ENCODE measurements at places on chromosomes 5 and 9. TPM values are rescaled to one million over a fixed set of nuclear protein-coding genes. Genes with fewer than 3 reads are reported as not detected.

GRCh38 chr5:43973318-43973717, 370.3 kb downstream of the NNT start:
- H3K4me3 ChIP-seq, result no peak overlapping the region
- no peaks in the 10 kb centered on the region for H3K4me1 ChIP-seq
- H3K36me3 ChIP-seq, result no peaks in the 10 kb centered on the region
- DNase-seq, result no peak
- no peak overlapping the region for H3K27ac ChIP-seq

The DAB2IP gene
- 56.3 TPM for total RNA-seq

- peaks cover 72% of the 10 kb centered on the region for H3K27me3 ChIP-seq
- H3K4me1 ChIP-seq, result peaks cover 33% of the 10 kb centered on the region
- no peak overlapping the region for H3K27ac ChIP-seq
- H3K4me3 ChIP-seq, result no peak overlapping the region
- DNase-seq, result peak; percentile 76
- no peaks in the 10 kb centered on the region for H3K36me3 ChIP-seq
Measured at GRCh38 chr5:174323878-174324281, 278.4 kb downstream of the NSG2 start.

GRCh38 chr9:113948891-113949570, 72.9 kb downstream of the ZNF618 start:
- H3K4me3 ChIP-seq, result no peak overlapping the region
- DNase-seq, result no peak
- H3K27ac ChIP-seq, result no peak overlapping the region
- no peaks in the 10 kb centered on the region for H3K27me3 ChIP-seq

DNA sequence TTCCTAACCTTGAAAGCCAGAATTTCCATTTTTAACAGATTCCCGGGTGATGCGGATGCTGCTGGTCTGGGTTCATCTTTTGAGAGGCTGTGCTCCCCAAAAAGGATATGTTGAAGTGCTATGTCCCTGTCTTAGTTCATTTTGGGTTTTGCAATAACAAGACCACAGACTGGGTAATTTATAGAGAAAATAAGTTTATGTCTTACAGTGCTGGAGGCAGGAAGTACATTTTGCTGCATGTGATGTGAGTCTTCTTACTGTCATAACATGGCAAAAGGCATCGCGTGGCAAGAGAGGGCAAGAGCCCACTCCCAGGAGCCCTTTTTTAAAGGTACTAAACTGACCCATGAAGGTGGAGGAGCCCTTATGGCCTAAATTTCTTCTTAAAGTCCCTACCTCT, 114.1 kb downstream of the DAPK1 start:
- H3K4me1 ChIP-seq, result peaks cover 57% of the 10 kb centered on the region
- H3K27ac ChIP-seq, result no peak overlapping the region
- H3K27me3 ChIP-seq, result no peaks in the 10 kb centered on the region
- peaks cover 26% of the 10 kb centered on the region for H3K36me3 ChIP-seq
- no peak for DNase-seq
- no peak overlapping the region for H3K4me3 ChIP-seq

DNA sequence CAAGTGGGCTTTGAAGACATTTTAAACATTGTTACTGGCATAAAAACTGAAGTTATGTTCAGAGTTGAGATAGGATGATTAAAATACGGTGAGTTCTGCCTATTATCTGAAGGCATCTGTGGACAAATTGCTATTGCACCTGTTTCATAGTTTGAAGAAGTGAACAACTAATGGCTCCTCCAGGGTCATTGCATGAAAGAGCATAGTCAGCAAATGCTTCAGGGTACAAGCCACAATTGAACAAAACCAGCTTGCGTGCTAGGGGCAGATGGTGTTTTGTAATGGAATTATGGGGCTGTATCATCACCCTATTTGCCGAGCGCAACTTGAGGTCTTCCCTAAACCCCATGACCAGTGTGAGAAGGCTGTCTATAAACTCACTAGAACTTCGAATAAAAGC, 369.1 kb downstream of the MTRR start:
- no peaks in the 10 kb centered on the region for H3K27me3 ChIP-seq
- no peak overlapping the region for H3K27ac ChIP-seq
- no peak overlapping the region for H3K4me3 ChIP-seq
- no peak for DNase-seq

DNA sequence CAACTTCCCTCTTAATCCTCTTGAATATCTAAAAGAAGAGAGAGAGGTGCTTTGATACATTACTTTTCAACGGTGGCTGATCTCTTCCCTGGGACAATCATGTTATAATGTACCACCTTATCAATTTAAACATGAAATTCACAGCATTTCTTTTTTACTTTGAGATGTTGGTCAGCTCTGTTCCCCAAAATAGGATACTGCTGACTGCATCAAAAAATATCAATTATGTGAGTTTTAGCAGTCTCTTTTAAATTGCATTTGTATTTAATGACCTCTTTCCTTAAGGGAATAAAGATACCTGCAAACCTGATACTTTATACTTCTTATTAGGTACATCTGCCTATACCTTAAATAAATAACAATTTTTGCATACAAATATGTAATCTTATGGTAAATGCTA, 58.4 kb upstream of the MARCHF11 start:
- H3K27ac ChIP-seq, result no peak overlapping the region
- no peak overlapping the region for H3K4me3 ChIP-seq
- no peak for DNase-seq
- no peaks in the 10 kb centered on the region for H3K4me1 ChIP-seq
- peaks cover 27% of the 10 kb centered on the region for H3K27me3 ChIP-seq

DNA sequence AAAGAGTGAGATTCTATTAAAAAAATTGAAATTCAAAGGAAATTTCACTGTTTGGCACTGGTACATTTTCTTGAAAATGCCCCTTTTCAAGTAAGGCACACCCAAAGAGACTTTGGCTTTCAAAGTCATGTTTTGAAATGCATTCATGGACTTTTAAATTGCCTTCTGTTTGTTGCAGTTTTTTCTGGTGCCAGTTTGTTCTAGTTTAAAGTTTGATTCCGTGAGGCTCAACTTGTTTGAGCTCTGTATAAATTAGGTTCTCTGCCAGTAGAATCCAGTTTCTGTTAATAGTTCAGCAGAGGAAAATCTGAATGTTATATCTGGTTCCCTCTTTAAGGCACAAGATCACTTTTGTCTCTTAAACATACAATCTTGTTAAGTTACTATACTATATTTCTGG, 16.4 kb downstream of the ATP6V0E1 start:
- no peak overlapping the region for H3K4me3 ChIP-seq
- H3K27ac ChIP-seq, result no peak overlapping the region
- H3K36me3 ChIP-seq, result peaks cover 39% of the 10 kb centered on the region
- peaks cover 20% of the 10 kb centered on the region for H3K4me1 ChIP-seq
- H3K27me3 ChIP-seq, result no peaks in the 10 kb centered on the region
- DNase-seq, result no peak

- H3K27ac ChIP-seq, result no peak overlapping the region
- no peaks in the 10 kb centered on the region for H3K27me3 ChIP-seq
- DNase-seq, result no peak
- peaks cover 9% of the 10 kb centered on the region for H3K36me3 ChIP-seq
- peaks cover 18% of the 10 kb centered on the region for H3K4me1 ChIP-seq
Measured at GRCh38 chr5:96691503-96692303, 29.5 kb downstream of the CAST start.

DNA sequence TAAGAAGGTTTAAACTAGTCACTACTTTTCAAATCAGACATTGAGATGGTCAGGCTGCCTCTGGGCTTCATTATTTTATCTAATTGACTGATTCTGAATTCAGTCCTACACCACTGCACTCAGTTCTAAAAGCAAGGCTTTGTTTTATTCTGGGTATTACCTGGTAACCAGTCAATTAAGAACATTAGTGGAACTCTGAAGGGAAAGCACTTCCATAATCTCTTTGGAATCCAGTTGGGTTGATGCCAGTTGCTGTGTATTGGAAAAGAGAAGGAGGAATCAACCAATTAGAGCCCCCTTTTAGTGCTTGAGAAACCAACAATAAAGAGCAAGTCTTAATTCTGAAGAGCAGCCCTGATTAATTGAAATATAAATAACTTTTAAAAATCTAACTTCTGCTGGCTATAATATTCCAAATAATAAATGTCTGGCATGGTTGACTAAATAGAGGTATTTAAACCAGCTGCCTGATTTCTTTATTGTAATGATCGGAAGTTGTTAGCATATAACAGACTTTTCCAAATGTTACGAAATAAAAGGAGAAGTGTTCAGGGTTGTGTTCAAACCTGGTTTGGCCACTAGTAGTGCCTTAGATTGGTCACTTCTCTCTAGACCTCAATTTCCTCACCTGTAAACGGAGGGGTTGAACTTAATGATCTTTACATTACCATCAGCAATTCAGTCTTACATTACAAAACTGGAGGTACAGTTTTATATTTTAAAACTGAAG, 32.0 kb downstream of the CPEB4 start:
- H3K27ac ChIP-seq, result no peak overlapping the region
- H3K4me3 ChIP-seq, result no peak overlapping the region
- DNase-seq, result no peak
- H3K4me1 ChIP-seq, result peaks cover 29% of the 10 kb centered on the region
- no peaks in the 10 kb centered on the region for H3K27me3 ChIP-seq

The DBH gene
- total RNA-seq, result not detected

The PJA2 gene
- total RNA-seq, result 81.0 TPM

The HNRNPA0 gene
- 42.3 TPM for total RNA-seq

GRCh38 chr9:19976226-19976625, 187.4 kb upstream of the SLC24A2 start:
- H3K4me3 ChIP-seq, result no peak overlapping the region
- H3K4me1 ChIP-seq, result no peaks in the 10 kb centered on the region

GRCh38 chr5:33339413-33339812, 101.4 kb upstream of the TARS1 start:
- no peaks in the 10 kb centered on the region for H3K27me3 ChIP-seq
- no peak overlapping the region for H3K4me3 ChIP-seq
- no peaks in the 10 kb centered on the region for H3K36me3 ChIP-seq
- no peaks in the 10 kb centered on the region for H3K4me1 ChIP-seq

GRCh38 chr5:56545016-56545415, 270.3 kb upstream of the MAP3K1 start:
- no peaks in the 10 kb centered on the region for H3K27me3 ChIP-seq
- peaks cover 34% of the 10 kb centered on the region for H3K4me1 ChIP-seq
- H3K27ac ChIP-seq, result no peak overlapping the region

DNA sequence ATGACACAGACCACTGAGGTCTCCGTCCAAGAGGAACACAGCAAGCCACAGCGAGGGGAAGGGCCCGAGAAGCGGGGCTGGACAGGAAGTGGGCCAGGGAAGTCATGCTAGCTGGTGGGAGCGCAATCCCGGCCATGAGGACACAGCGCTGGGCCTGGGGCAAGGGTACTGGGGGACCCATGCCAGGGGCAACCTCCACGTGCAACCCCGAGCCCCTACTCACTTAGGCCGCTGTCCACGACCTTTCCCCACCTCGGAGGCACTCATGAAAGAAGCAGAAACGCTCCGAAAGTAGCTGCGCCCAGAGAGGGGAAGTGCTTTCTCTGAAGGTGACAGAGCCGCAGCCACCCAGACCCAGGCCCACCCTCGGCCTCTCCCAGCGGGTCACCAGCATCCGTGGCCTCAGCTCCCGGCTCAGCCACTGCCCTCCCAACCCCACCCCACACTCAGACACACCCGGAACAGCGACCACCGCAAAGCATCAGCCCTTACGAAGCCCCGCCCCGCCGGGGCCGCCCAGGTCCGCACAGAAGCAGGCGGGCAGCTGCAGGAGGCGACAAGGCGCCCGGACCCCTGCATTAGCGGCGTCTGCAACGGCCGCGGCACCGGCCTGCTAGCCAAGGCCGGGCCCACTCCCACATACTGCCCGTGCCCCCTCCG, 782 bp downstream of the BICD2 start:
- DNase-seq, result no peak
- H3K4me3 ChIP-seq, result peak overlapping the region; percentile 91
- H3K36me3 ChIP-seq, result peaks cover 43% of the 10 kb centered on the region
- H3K27me3 ChIP-seq, result peaks cover 11% of the 10 kb centered on the region

The HMCN2 gene
- 0.32 TPM for total RNA-seq

GRCh38 chr5:10467281-10468198, 25.9 kb downstream of the ROPN1L start:
- no peaks in the 10 kb centered on the region for H3K36me3 ChIP-seq
- peaks cover 32% of the 10 kb centered on the region for H3K27me3 ChIP-seq
- no peak for DNase-seq
- no peak overlapping the region for H3K4me3 ChIP-seq
- H3K27ac ChIP-seq, result no peak overlapping the region

DNA sequence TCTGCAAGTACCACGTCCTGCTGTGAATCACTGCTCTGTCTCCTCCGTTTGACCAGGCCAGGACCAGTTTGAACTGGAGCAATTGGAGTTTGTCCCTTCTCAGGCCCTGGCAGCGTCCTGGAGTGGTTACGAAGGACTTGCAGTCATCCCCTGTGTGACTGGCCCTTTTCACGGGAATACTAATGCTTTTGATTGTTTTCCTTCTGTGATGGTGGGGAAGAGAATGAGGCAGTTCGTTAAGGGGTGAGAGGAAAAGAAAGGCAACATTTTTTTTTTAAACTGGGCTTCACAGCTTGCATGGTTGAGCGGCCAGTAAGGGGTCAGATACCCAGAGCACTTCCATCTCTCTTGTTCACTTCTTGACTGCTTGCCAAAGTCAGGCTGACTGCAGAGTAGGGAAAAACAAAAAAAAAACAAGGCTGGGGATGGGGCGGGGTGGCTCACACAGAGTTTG, 153.5 kb upstream of the STK32A start:
- no peak overlapping the region for H3K4me3 ChIP-seq
- H3K27me3 ChIP-seq, result peaks cover 9% of the 10 kb centered on the region
- no peak for DNase-seq
- H3K36me3 ChIP-seq, result no peaks in the 10 kb centered on the region
- peaks cover 8% of the 10 kb centered on the region for H3K4me1 ChIP-seq
- no peak overlapping the region for H3K27ac ChIP-seq

The CFAP157 gene
- 1.0 TPM for total RNA-seq

GRCh38 chr5:126358525-126358924, 64.7 kb upstream of the GRAMD2B start:
- H3K27me3 ChIP-seq, result no peaks in the 10 kb centered on the region
- no peak overlapping the region for H3K27ac ChIP-seq
- no peak for DNase-seq
- H3K4me3 ChIP-seq, result no peak overlapping the region
- peaks cover 46% of the 10 kb centered on the region for H3K4me1 ChIP-seq

- H3K27me3 ChIP-seq, result no peaks in the 10 kb centered on the region
- peaks cover 61% of the 10 kb centered on the region for H3K36me3 ChIP-seq
- H3K27ac ChIP-seq, result peak overlapping the region; percentile 100
- H3K4me3 ChIP-seq, result peak overlapping the region; percentile 97
- peaks cover 25% of the 10 kb centered on the region for H3K4me1 ChIP-seq
Measured at GRCh38 chr5:137753691-137754187, 424 bp downstream of the HNRNPA0 start.

The TLR4 gene
- 0.12 TPM for total RNA-seq

The GMCL2 gene
- not detected for total RNA-seq

The AJM1 gene
- 3.2 TPM for total RNA-seq

The LRRTM2 gene
- total RNA-seq, result not detected

- no peak for DNase-seq
- no peaks in the 10 kb centered on the region for H3K36me3 ChIP-seq
- H3K4me1 ChIP-seq, result peaks cover 9% of the 10 kb centered on the region
- H3K27me3 ChIP-seq, result no peaks in the 10 kb centered on the region
- no peak overlapping the region for H3K4me3 ChIP-seq
Measured at GRCh38 chr5:96927008-96927407, 8.9 kb upstream of the LNPEP start.

- H3K4me1 ChIP-seq, result no peaks in the 10 kb centered on the region
- peak; percentile 19 for DNase-seq
- peaks cover 38% of the 10 kb centered on the region for H3K36me3 ChIP-seq
- no peaks in the 10 kb centered on the region for H3K27me3 ChIP-seq
- H3K4me3 ChIP-seq, result peak overlapping the region; percentile 95
- peak overlapping the region; percentile 97 for H3K27ac ChIP-seq
Measured at GRCh38 chr9:6757132-6757455, 679 bp upstream of the KDM4C start.
